Fibroblast of villous mesenchyme (primary cell): ENCODE measurements at places on chromosomes 16 and 17. TPM values are rescaled to one million over a fixed set of nuclear protein-coding genes. Genes with fewer than 3 reads are reported as not detected.

The FAM20A gene
- 0.97 and 2.2 TPM in 2 replicates for total RNA-seq

The COL1A1 gene
- total RNA-seq, result 2,749 and 5,894 TPM in 2 replicates

The PMFBP1 gene
- under 0.01 and 0.32 TPM in 2 replicates for total RNA-seq

The SPIRE2 gene
- total RNA-seq, result 3.5 and 3.9 TPM in 2 replicates

The TEKT5 gene
- under 0.01 TPM in 1 of 2 replicates, not detected in the other for total RNA-seq

The PPP1R27 gene
- total RNA-seq, result not detected in 2 replicates

The TBC1D3K gene
- total RNA-seq, result not detected in 2 replicates

The CLEC18A gene
- 0.32 and 0.86 TPM in 2 replicates for total RNA-seq

DNA sequence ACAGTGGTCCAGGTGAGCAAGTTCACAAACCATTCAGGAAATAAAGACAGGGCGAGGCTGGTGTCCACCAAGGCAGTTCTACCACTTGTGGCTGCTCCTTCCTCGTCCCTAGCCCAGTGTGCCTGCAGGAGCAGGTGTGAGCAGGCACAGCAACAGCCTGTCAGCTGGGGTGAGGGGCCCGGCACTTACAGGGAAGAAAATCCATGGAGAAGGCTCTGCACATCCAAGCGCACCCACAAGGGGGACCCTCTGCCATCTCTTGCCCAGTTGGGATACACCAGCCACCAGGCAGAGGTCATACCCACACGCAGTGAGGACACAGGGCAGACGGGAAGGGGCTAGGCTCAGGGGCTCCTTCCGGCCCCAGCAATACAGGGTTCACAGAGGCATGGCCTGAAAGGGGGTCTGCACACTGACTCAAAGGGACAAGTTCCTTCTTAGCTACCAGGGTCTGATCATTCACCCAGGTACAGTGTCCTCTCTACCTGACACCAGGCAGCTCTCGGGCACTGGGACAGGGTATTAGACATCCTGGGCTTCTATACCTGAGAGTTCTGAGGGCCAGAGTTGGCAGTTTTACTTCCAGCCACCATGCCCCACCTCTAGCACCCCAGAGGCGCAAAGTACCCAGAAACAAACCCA, 27.0 kb downstream of the CDIP1 start:
- no peak for DNase-seq

- DNase-seq, result no peak
Observed at GRCh38 chr17:82200135-82200534, 12.5 kb downstream of the CCDC57 start.

DNA sequence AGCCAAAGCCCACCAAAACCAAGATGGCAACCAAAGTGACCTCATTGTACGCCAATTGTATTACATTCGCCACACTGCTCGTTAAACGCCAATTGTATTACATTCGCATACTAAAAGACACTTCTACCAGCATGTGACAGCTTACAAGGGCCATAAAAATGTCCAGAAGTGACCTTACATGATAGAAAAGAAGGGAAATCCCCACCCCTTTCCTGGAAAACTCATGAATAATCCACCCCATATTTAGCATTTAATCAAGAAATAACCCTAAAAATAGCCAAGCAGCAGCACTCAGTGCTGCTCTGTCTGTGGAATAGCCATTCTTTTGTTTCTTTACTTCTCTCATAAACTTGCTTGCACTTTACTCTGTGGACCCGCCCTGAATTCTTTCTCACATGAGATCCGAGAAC, 25.7 kb downstream of the PSMD7 start:
- DNase-seq, result no peak

GRCh38 chr16:59188029-59188428, 453.9 kb upstream of the GOT2 start:
- no peak for DNase-seq

DNA sequence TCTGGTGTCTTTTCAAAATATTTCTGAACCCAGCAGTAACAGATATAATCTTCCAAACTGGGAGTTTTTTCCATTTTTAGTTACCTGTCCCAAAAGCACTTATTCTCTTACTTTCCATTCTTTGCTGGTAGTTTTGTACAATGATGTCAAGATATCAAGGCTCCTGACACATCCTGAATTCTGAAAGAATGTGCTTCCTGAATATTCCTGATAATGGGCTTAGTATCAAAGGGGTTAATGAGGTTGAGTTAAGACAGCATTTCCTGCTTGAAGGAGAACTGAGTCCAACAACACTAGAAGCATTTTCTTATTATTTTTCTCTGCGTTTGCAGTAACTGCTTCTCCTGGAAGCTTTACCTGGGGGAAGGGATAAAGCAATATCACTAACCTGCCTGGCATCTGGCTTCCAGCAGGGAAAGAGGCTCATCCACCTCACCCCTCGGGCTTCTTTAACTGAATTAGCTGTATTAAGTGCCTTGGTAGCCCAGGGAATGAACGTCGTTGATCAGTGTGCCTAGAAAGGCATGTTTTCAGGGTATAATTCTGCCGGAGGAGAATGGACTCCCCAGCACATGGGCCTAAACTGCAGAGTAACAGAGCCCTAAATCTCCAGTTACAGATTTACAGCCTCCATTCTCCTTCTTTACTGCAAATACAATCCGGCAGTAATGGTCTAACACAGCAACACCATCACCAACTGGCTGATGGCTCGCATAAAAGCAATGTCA, 134.4 kb downstream of the SNX11 start:
- no peak for DNase-seq

DNA sequence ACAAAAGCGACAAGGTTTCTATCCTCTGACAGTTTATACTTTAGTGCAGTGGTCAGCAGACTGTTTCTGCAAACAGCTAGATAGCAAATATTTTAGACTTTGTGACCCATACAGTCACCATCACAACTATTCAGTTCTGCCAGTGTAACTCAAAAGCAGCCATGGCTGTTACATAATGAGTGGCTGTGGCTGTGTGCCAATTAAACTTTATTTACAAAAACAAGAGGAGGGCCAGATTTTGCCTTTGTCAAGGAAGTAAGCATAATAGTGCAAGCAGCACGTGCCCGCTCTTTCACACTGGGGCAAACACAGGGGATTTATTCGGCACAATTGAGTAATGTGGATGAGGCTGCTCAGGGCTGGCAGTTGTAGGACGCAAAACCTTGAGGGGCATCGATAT, 551.5 kb downstream of the MAF start:
- DNase-seq, result no peak

GRCh38 chr16:12090151-12090530, 113.6 kb downstream of the SNX29 start:
- no peak for DNase-seq

GRCh38 chr16:66206363-66206762, 160.1 kb upstream of the CDH5 start:
- no peak for DNase-seq

DNA sequence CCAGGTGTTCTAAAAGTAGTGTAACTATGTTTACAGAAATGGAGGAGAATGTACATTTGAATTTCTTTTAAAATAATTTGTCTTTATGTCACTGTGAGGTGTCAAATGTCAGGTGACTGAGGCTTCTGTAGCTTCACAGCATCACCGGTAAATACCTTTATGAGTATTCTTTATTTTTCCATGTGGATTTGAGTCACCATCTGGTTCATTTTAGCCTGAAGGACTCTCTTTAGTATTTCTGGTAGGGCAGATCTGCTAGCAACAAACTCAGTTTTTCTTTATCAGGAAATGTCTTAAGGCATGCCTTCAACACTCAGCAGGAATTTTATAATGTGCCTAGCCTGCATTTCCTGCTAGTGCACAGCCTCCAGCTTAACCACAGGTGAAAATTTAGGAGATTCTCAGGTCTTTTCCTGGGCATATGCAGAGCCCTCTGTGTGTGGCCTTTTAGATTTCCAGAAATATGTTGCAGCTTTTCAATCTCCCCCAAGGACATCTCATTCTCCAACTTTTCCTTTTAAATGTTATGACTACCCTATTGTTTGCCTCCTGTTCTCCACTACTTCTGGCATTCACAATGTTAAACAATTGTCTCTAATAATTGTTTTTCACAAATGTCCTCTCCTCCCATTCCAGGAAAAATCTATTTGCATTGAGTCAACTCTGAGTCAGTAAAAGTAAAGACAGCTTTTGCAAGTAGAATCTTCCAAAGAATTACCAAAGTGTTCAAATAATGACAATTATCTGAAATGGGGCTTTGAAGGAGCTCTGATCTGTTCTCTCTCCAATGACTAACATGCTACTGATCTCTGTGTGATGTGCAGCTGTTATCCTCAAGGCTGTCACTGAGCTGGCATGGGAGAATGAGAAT, 239.4 kb upstream of the CPHXL start:
- no peak for DNase-seq

DNA sequence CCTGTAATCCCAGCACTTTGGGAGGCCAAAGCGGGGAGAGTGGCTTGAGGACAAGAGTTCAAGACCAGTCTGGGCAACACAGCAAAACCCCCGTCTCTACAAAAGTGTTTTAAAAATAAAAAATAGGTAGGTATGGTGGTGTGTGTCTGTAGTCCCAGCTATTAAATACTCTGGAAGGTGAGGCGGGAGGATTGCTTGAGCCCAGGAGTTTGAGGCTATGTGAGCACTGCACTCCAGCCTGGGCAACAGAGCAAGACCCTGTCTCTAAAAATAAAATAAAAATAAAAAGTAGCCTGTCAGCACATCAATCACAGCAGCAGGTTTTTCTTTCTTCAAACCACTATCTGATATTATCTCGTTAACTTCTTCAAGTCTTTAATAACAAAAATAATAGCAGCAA, 1.6 kb downstream of the USP31 start:
- DNase-seq, result no peak

DNA sequence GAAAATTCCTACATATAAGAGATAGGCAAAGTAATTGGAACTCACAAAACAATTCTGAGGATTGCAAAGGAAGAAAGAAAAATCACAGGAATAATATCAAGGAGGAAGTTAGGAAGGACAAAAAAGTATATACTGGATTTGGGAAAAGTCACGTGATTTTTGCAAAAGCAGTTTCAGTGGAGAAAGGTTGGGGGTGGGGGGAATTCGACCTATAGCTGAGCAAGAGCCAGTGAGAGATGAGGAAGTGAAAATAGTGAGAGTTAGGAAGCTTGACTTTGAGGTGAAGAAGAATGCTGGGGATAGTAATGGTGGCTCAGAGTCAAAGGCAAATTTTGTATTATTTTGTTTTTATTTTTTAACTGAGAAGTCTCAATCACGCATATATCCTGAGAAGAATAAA, 438.0 kb upstream of the PMFBP1 start:
- DNase-seq, result no peak

GRCh38 chr16:72989579-72990551, 58.1 kb downstream of the ZFHX3 start:
- DNase-seq, result peak; percentile 56

DNA sequence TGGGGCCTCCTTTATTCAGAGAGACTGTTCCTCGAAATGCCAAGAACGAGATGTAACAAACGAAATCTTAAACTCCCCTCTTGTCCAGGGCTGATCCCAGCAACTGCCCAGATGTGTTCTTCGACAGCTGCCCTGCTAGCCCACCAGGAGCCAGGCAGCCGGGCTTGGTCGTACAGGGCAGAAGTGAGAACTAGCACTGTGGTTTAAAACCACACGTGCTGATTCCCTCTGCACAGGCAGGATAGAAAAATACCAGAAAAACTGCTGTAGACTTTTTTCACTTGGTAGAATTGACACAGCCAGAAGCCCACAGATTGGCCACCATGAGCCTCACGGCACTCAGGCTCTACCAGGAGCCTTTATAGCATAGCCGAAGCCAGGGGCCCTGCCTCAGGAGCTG, 33.1 kb downstream of the PLD6 start:
- DNase-seq, result no peak

DNA sequence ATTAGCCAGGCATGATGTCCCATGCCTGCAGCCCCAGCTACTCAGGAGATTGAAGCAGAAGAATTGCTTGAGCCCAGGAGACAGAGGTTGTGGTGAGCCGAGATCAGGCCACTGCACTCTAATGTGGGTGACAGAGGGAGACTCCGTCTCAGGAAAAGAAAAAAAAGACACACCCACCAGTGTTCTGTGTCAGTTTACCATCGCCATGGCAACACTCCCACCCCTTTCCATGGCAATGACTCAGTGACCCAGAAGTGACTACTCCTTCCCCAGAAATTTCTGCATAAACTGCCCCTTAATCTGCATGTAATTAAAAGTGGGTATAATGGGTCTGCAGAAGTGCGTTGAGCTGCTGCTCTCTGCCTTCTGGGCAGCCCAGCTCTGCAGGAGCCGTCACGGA, 4.0 kb upstream of the ZC3H18 start:
- DNase-seq, result peak; percentile 7

DNA sequence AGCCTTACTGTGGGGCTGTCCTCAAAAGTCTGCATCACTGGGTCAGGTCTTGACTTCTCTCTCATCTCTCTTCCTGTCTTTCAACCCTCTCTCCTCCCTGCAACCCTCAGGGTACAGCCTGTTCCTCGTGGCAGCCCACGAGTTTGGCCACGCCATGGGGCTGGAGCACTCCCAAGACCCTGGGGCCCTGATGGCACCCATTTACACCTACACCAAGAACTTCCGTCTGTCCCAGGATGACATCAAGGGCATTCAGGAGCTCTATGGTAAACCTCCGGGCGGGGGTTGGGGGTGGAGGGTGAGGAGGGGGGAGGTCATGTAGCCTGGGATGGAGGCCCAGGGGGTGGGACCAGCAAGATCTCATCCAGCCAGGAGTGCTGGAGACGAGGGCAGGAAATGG, 12.7 kb downstream of the MMP2 start:
- DNase-seq, result no peak

GRCh38 chr16:81611721-81612120, 167.1 kb downstream of the CMIP start:
- DNase-seq, result no peak

DNA sequence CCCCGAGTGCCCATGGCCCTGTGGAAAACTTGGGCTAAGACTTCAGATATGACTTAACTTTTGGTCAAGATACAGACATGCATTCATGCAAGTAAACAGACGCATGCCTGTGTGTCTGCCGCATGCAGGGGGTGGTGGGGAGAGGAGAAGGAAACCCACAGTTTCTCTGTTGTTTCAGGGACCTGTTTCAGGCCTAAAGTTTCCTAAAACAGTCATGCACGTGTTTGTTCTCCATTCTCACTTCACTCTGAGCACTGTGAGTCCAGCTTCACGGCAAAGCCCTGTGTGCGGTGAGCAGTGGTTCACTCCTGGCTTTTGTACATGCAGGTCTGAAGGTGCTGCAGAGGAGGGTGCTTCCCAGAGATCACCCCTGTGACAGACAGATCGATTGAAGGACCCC, 158.7 kb downstream of the FOXL1 start:
- DNase-seq, result no peak

DNA sequence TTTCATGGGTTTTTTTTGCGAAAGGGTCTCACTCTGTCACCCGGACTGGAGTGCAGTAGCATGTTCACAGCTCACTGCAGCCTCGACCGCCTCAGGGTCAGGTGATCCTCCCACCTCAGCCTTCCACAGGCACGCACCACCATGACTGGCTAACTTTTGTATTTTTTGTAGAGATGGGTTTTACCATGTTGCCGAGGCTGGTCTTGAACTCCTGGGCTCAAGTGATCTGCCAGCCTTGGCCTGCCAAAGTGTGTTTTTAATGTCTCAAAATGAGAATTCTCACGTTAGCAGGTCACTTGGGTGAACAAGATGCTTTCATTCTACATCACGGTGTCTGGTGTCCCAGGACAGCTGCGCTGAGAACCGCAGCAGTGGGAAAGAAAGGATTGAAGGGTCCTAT, 3.2 kb downstream of the FBXO31 start:
- no peak for DNase-seq
